ENCODE measurements at places on chromosomes 5 and 9.

DNA sequence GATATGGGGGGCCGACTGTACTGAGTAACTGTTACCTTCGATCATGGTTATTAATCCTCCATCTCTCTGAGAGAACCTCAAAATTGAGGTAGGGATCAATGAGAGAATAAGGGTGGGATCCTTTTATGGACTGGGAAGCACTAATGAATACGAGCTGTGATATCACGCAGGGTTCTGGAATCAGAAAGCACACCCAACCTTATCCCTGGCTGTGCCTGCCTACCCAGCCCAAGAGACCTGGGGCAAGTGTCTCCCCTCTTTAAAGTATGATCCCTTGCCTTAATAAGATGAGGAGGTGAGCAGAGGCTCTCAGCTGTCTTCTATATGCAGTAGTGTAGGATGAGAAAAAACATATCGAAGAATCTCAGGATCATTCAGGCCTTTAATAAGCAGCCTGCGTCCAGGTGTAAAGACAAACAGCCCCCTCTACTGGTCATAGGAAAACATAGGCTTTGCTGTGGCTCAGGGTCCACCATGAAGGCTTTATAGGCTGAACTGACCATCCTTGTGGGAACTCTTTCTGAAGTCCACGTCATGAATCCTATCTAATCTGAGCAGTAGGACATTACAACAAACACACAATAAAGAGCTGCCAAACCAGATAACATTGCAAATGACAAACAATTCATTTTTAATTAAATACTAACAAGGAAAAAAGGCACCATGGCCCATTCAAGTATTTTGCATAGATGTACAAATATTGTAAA is 16.8 kb downstream of the NIPAL4 start:
- no peak for DNase-seq

- DNase-seq, result no peak
Measured at GRCh38 chr5:133905424-133905823, 63.0 kb downstream of the C5orf15 start.

GRCh38 chr5:54404568-54404967 is 50.9 kb upstream of the HSPB3 start:
- DNase-seq, result no peak

GRCh38 chr9:12670006-12670405 is 23.2 kb upstream of the TYRP1 start:
- no peak for DNase-seq

GRCh38 chr9:37437621-37438020 is 15.1 kb downstream of the GRHPR start:
- no peak for DNase-seq

Data from esophagus muscularis mucosa (tissue), 4 donors.